Activated T-helper 1 cell treated with anti-CD3 and anti-CD28 coated beads, Interleukin-2, amount 50 U/mL, for 16 hours (primary cell): ENCODE measurements at places on chromosomes 7 and 10.

DNA sequence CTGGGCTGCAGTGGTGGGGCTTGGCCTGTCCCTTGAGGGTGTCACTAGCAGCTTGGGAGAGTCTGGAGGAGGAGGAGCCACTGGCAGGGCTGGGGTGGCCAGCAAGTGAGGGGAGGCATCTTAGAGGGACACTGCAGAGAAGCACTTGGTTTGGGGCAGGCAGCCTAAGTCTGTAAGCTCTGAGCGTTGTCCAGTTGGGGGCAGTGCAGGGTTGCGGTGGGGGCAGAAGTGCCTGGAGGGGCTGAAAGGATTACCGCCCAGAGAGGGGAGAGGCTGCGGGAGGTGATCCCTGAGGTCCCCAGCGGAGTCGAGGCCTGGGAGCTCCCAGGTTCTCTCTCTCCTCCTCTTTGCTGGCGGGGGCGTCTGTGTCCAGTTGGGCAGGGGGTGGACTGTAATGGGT, 7.4 kb downstream of the ADCYAP1R1 start:
- no peak for DNase-seq

DNA sequence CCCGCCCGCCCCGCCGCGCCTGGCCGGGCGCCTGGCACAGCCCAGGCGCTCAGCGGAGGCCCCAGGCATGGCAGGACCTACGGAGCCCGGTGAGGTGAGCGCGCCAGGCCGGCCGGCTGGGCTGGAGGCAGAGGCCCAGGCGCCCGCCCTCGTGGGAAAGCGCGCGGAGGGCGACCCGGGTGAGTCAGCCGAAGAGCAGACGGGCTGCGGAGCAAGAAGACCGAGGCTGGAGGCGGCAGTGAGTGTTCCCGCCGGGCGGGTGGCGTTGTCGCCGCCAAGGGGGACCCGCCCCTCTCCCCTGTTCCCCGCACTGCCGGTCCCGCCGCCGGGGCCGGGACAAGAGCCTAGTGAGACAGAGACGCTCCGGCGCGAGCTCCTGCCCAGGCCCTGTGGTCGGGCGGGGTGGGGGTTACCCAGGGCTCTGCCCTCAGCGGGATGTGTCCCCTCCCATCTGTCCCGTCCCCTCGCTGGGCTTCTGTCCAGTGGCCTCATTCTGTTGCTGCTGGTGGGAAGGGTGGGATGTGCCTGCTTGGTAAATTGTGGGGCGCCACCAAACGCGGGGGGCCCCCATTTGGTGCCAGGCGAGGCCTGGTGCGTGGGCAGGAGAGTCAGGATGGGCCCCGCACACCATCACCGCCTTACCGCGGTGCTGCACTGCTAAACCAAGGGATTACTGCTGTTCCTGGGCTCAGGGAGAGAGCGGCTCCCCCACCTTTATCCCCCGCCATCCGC, 17.0 kb upstream of the NODAL start:
- DNase-seq = peak; percentile 14

DNA sequence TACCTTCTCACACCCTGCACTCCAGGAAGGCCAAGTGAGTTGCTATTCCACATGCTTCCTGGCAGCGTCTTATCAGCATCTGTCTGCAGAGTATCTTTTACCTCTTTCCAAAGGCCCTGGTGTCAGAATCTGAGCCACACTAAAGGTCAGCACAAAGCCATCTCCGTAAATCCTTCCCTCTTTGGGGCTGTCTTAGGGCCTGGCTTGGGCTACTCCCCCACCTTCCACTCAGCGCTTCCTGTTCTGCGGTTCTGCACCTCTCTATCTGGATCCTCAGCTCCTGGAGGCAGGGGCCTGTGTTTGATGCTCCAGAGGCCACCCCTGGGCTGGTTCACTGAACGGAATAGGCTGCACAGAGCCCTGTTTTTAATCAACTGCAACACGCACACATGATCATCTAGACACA, 334.8 kb upstream of the GALNT17 start:
- DNase-seq = no peak

- no peak for DNase-seq
Observed at GRCh38 chr10:29563420-29564035, 71.2 kb downstream of the SVIL start.

DNA sequence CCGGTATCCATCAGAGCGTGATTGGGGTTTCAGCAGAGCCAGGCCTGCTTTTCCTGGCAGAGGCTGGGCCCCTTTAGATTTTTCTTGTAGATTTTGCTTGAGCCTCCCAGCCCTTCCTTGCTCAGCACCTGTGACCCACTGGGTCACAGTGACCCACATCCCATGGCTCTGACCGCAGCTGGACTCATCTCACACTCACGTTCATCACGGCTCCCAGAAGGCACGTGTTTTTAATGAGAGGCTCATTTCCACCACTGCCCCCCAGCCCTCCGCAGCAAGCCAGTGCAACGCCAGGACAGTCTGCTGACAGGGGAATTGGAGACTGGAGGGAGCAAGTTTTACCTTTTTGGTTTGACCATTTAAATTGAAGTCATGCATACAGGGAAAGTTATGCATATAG, 155.7 kb downstream of the CUX1 start:
- DNase-seq = no peak

DNA sequence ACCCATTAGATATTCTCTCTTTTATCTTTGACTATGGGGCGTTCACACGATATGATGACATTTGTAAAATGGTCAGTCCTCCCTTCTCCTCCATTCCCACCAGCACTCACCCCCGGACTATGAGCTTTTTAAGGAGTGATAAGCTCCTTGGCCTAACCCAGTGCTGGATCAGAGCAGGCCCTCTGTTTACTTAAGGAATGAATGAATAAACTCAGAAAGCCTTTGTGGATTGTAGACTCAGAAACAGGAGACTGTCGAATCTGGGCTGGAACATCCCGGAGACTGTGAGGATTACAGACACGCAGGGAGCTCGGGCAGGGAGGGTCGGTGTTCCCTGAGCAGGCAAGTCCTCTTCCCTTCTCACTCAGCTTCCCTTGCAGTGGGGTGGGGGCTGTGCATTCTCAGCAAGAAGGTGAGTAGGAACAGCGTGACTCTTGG, 6.8 kb upstream of the ZCCHC24 start:
- no peak for DNase-seq

DNA sequence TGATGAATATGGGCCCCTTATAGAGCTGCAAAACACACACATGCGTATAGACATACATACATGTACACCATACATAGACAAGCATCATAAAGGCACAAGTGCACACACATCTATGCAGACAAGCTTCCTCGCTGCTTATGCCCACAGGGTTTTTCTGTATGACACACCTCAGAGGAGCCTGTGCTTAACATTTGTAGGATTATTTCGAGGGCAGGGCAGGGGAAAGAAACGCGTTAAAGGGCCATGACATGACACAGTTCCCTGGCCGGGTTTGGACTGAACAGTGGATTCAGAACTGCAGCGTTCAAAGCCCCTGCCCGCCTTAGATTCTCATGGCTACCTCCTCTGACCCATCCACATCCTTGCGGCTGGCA, 44.8 kb downstream of the CHST3 start:
- no peak for DNase-seq

DNA sequence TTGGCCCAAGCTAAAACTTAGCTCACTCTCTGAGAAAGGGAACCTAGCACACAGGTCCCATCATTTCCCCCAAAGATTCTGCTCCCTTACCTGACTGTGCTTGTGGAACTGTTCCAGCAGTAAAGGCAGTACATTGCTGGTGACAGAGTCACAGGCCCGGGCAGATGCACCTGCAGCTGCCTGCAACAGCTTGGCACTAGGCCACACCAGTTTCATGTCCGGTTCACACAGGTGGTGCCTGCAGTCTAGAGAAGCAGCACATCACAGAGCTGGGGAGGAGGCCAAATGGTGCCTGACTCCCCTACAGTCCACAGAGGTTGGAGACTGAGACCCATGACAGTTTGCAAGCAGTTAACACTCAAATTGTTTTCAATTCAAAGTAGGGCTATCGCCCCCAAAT, 22.2 kb downstream of the ZDHHC16 start:
- no peak for DNase-seq

DNA sequence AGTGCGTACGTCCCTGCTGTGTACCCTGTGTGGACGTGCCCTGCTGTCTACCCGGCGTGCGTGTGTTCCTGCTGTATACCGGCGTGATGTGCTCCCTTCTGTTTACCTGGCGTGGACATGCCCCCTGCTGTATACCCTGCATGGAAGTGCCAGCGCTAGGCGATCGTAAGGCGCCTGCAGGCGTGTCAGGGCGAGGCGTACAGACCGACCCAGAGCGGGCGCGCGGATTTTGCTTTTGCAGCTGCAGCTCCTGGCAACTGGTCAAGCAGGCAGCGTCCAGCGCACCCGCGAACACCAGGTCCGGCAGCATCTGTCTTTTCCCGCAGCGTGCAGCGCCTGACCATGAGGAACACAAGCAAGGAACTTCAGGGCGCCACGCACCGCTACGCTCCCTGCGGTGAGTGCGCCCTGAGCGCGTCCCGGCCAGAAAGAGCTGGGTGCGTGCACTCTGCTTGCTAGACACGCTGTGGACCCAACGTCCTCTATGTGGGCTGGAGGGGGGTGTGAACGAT, 680 bp downstream of the C7orf57 start:
- no peak for DNase-seq

- DNase-seq = no peak
Observed at GRCh38 chr7:96995406-96996110, 9.8 kb upstream of the DLX6 start.

GRCh38 chr10:35079763-35080162, 10.4 kb downstream of the CUL2 start:
- DNase-seq = no peak

DNA sequence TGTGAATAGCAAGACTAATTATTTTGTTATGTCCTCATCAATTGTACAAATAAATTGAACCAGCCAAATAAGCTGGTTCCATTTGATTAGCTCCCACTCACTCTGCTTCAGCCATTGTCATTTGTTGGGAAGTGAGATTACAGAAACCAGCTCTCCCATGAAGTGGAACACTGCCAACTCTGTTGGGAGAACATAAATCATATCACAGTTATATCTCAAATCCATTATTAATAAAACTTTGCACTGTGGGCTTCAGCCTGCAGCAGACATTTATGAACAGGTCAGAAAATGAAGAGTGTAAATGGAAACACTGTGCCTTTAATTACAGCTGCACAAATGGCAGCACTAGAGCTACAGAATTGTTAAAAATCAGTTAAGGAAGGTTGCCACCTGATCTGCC, 46.7 kb upstream of the TEX47 start:
- DNase-seq = no peak

GRCh38 chr7:69412331-69413146, 185.7 kb upstream of the AUTS2 start:
- DNase-seq = no peak

GRCh38 chr10:56836659-56837058, 475.6 kb upstream of the ZWINT start:
- DNase-seq = no peak

GRCh38 chr7:97680622-97681021, 51.3 kb upstream of the TAC1 start:
- DNase-seq = no peak

DNA sequence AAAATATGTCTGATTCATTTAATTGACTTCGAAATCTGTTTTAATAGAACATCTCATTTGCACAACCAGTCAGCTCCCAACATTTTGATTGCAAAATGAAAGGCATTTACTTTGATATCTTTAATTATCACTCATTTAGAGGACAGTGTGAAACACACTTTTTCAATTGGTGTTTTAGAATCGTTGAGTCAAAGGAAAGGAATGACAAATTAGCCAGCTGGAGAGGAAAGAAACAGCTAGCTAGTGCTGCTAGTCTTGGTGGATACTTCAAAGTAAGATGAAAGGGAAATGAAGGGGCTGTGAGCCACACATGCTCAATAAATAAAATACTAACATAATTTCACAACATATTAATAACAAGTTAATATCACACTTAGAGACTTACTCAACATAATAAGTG, 570.2 kb downstream of the PHTF2 start:
- DNase-seq = no peak

- no peak for DNase-seq
Observed at GRCh38 chr7:132348341-132348740, 227.9 kb downstream of the PLXNA4 start.

DNA sequence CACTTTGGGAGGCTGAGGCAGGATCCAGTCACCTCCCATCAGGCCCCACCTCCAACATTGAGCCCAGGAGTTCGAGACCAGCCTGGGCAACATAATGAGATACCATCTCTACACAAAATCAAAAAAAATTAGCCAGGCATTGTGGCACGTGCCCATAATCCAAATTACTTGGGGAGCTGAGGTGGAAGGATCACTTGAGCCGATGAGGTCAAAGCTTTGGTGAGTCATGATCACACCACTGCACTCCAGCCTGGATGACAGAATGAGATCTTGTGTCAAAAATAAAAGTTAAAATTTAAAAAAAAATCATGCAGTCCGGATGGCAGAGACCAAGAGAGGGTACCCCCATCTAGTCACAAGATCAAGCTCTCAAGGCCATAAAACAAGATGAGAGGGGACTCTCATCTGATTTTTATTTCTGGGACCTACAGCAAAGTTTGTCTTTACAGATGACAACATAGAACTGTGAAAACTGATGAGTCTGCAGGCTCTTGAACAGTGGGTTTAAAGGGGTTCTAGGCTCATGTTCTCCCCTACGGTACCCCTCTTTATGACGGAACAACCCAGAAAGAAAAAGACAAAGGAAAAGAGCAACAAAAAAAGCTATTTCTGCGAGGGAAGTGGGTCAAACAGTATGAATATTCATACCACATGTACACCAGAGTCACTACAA, 28.9 kb upstream of the CREB3L2 start:
- DNase-seq = no peak

DNA sequence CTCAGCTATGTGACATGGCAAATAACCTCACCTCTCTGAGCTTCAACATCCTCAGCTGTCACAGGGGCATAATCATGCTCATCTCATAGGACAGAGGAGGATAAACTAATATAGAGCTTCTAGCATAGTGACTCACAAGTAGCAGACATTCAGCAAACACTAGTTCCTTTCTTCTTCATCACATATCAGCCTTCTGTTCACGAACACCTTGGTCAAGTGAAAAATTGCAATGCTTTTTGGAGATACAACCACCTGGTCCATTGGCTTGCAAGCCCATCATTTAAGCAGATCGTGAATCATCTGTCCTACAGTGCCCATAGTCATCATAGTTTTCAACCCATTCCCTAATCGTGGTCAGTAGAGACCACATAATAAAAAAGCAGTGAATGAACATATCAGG, 277.9 kb upstream of the YAE1 start:
- DNase-seq = no peak

DNA sequence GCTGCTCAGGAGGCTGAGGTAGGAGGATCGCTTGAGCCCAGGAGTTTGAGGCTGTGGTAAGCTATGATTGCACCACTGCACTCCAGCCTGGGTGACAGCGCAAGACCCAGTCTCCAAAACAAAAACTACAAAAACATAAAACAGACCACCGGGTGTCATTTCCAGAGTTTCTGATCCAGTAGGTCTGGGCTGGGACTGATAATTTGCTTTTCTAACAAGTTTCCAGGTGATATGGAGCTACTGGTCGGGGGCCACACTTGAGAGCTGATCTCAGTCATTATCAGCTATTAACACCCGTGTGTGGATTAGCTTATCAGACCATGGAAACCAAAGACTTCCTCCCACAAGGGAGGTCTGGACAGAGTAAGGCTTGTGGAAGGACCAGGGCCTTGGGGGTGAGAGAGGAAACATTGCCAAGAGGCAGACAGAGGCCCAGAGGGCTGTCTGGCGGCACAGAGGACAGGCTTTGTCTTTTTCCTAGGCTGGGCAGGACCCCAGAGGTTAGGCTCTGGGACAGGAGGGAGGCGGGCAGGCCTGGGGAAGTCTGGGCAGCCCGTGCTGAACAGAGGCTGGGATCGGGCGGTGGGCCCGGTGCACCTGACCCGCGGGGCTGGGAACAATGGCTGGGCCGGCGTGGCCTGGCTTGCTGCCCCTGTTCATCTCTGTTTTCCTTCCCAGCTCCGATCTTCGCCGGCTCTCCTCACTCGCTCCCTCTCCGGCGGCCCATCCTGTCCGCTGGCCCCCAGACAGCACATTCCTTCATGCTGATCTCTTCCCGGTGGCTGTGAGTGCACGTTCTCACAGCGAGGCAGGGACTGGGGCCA, 25.2 kb downstream of the TMEM270 start:
- DNase-seq = no peak
